Right renal cortex interstitium (tissue), 3 donors: ENCODE measurements at places on chromosomes 11 and 22. TPM values are rescaled to one million over a fixed set of nuclear protein-coding genes. Genes with fewer than 3 reads are reported as not detected.

- no peak for DNase-seq
Observed at GRCh38 chr11:116148056-116148455, 624.7 kb downstream of the BUD13 start.

DNA sequence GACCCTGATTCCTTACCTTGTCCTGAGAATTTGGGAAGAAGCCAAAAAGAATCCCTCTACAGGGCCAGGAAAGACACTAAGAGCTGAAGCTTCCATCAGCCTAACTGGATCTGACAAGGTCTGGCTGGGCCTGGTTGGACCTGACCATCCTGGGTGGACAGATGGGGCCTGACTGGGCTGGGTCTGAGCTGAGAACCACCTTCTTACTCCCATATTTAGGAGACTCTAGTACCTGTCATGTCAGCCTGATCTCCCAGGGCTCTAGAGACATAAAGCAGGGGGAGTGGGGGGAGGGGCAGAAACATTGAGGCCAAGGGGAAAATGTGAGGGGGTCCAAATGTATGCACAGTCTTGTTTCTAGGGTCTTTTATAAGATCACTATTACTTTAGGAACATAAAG, 129.9 kb downstream of the BUD13 start:
- DNase-seq: no peak

GRCh38 chr11:843818-844692, 1.4 kb downstream of the TSPAN4 start:
- DNase-seq: no peak

Gene TIMP3
- polyA plus RNA-seq: 147 TPM

DNA sequence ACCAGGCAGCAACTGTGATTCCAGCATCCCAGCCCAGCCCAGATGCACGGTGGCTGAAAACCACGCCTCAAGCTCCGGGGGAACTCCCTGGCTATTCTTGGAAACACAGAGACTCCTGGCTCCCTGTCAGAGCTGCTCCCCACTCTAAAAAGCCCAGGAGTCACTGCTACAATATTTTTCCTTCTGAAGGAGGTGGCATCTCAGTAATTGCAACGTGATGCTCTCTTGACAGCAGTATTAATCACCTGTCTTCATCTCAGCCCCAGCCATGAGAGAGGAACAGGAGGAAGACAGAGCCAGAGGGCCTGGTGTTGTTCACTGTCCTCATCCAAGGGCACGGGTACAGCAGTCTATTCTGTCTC, 26.9 kb downstream of the DRD2 start:
- DNase-seq: no peak

GRCh38 chr11:77167791-77168190, 39.7 kb downstream of the MYO7A start:
- DNase-seq: no peak

DNA sequence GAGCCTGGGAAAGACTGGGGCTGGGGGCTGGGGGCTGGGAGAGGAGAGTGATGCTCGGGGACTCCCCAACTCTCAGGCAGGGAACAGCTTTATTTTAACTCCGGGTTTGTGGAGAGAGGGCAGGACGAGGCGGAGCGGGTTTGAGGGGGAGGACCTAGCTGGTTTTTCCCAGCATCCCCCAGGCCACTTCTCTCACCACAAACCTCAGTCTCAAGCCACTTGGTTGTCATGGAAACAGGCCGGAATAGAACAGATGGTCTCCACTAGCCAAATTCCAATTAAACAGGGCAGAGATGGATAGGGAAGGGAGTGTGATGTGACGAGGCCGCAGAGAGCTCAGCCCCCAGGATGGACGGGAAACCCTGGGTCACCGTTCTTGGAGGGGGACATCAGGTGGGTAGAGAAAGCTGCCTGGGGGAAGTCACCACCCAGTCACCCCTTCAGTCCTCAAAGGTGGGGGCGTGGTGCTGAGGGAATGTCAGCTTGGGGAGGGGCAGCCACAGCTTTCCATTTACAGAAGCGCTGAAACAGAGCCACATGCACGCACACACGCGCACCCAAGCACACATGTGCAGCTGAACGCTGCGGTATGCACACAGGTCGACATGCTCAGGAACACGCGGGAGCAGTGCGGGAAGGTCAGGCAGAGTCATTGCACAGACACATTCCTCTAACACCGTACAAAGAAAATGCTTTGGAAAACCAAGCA, 19.2 kb downstream of the NECTIN1 start:
- peak; percentile 88 for DNase-seq

GRCh38 chr11:36164506-36165250, 124.5 kb downstream of the COMMD9 start:
- DNase-seq: no peak

DNA sequence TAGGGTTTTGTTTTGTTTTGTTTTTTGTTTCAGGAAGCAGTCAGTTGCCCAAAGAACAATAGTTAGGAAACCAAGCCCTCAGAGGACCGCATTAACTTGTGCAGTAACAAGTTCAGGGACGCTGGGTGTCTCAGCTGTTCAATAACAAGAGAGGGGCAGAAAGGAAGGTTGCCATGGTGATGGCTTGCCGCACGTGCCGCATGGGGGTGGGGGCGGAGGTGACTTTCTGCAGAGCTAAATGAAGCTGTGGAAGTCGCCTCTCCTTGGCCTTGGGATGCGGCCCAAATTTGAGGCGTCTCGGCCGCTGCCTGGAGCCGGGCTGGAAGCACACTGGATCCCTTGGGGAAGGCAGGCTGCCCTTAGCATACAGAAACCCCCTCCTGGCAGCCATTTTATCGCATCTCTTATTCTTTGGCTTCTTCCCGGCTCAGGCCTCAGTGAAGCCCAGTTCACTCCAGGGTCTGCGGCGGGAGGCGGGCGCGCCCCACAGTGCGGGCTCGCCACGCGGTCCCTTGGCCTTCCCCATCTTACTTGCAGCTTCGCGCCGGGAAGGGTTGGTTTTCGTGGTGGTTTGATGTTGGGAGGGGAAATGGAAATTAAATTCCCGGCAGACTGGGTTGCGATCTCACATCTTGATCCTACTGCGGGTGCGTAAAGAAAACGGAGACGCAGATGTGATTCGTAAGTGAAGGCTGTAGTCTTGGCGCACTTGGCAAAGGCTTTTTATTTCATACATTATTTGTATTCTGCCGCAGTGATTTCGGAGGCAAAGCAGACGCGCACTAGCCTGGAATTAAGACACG, 94.3 kb downstream of the SLC17A6 start:
- peak; percentile 64 for DNase-seq

- DNase-seq: no peak
Observed at GRCh38 chr11:25357133-25357532, 860.3 kb downstream of the LUZP2 start.

Gene FAM181B
- polyA plus RNA-seq: 2.4 TPM

DNA sequence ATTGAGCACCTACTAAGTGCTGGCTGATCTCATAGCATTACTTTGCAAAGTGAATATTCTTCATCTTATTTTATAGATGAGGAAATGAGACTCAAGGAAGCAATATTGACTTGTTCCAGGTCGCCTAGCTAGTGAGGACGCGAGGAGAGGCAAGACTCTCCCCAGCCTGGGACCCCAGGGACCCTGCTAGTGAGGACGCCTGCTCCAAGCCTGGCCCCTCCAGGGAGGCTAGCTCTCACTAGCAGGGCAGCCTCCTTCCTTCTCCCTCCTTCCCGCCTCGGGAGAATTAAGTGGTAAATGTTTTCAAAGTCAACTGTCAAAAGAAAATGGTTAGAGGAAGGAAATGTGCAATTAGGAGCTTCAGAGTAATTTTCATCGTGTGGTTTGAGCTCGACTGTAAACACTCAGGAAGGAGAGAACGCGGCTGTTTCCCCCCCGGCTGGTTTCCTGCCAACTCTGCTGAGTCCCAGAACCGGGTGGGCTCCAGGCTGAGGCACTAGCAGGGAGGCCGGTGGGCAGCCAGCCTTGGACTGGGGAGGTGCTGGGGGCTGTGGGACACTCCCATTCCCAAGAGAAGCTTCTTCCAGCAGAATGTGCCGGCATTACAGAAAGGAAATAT, 17.9 kb downstream of the MYEOV start:
- DNase-seq: no peak

DNA sequence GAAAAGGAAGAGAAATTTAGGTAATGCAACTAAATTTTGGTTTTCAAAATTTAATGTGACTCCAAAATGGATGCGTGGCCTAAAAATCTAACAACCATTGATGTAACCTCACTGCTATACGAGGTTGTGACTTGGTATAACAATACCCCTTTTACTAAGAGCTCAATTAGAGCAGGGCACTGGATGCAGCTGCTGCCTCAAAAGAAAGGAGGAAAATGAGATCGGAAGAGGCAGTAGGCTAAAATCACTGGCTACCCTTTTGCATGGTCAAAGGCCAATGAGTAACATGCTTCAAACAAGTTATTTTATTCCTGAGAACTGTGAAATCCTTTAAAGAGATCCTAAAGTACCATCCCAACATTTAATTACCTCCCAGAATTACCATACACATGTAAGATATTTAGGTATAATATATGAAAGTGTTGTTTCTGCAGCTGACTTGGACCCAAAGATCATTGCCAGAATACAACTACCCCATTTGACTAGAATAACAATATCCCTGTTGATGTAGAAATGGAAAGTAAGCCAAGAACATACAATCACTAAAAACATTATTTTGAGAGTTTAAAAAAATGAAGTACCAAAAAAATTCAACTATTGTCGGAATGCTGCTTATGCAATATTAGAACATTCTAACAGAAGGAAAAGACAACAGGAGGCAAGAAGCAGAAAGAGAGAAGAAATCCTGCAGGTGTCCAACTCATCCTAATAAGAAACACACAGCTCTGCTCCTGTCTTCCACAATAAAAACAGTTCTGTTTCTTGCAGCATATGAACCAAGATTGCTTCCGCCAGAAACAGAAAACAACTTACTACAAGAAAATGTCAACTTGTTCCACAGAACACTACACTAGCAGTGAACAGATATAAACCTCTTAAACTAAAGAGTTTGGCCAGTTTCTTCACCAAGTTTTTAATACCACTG, 15.0 kb downstream of the SIK3 start:
- no peak for DNase-seq

Gene E2F8
- 7.2 TPM for polyA plus RNA-seq

Gene MS4A15
- not detected for polyA plus RNA-seq

DNA sequence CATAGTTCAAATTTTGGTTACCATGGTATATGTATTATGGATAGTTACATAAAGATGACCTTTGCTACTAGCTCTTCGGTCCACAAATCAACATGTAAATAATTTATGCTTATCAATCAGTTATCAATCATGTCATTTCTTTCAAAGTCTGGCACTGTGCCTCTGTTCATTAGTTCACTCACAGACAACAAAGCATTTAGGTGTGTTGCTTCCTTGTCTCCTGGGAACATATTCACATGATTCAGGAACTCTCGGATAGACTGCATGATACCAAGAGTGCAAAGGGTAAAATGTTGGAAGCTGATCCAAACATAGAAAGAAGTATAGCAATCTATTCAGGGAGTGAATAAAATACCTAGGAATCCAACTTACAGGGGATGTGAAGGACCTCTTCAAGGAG, 14.3 kb upstream of the ACRV1 start:
- DNase-seq: no peak

Gene SCGB1A1
- polyA plus RNA-seq: not detected

- DNase-seq: no peak
Observed at GRCh38 chr11:111633248-111633647, 31.0 kb downstream of the SIK2 start.

Gene MPEG1
- 11.1 TPM for polyA plus RNA-seq

DNA sequence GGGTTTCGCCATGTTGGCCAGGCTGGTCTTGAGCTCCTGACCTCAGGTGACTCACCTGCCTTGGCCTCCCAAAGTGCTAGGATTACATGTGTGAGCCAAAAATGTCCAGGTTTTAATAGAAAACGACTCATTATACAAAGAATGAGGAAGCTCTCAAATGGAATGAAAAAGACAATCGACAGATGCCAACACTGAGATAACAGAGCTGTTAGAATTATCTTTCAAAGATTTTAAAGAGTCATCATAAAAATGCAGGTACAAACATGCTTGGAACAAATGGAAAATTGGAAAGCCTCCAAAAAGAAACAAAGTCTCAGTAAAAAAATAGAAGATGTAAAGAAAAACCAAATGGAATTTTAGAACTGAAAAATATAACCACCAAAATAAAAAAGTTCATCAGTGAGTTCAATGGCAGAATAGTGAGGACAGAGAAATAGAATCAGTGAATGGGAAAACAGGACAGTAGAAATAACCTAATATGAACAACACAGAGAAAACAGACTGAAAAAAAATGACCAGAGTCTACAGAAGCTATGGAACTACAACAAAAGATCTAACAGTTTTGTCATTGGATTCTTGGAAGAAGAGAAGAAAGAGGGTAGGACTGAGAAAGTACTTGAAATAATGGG, 10.9 kb downstream of the GAB2 start:
- no peak for DNase-seq
